GM23338 (cell line): ENCODE measurements at places on chromosomes 2 and 18. TPM values are rescaled to one million over a fixed set of nuclear protein-coding genes. Genes with fewer than 3 reads are reported as not detected.

LOXL3 gene
- 12.2 and 14.9 TPM in 2 replicates for total RNA-seq

ASPRV1 gene
- total RNA-seq, result 0.82 and 1.4 TPM in 2 replicates

DNA sequence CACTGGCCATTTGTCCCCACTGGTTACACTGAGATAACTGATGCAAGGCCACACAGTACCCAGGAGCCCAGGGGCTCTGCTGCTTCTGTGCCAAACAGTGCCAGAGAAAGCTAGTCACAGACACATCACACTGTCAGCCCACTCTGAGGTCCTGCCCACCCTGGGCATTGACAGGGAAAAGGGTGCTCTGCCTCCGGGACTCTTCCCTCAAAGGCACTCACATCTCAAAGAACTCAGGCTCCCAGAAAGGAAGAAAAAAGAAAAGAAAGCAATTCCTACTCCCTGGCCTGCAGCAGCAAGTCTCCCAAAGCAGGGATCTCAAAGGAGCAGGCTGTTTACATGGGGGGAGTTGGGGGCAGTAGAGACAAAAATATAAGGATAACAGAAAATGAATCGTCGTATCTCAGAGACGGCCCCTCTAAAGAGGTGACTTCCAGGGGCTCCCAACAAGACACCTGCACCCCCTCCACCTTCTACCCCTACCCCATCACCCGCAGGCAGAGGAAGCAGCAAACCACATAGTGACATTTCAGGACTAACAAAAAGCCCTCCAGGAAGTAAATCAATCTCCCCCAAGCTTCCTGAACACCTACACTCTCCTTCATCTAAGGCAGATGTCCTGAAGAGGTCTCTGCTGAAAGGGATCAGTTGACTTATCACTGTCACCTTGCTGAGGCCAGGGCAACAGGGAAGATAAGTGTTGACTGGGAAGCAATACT lies 247.6 kb downstream of the TNS1 start:
- no peaks in the 10 kb centered on the region for H3K36me3 ChIP-seq
- H3K4me3 ChIP-seq, result no peak overlapping the region
- H3K27ac ChIP-seq, result no peak overlapping the region

DNA sequence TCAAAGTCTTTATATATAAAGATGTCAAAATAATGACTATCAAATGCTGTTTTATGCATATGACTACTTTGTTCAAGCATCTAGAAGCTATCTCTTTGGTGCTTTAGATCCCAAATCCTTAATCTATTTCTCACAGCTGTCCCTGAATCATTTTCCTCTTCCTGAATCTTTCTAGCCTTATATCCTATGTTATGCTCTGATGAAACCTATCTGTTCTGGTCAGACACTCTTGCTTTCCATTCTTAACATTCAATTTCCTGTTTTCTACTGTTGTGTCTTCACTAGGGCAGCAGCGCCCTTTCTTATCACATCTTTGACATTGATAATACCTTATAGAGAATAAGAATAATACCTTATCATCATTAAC lies 6.3 kb upstream of the PARD3B start:
- DNase-seq, result no peak
- H3K27ac ChIP-seq, result no peak overlapping the region
- no peaks in the 10 kb centered on the region for H3K36me3 ChIP-seq
- peaks cover 9% of the 10 kb centered on the region for H3K4me1 ChIP-seq

GRCh38 chr2:167833294-167833693 lies 414.1 kb downstream of the STK39 start:
- no peaks in the 10 kb centered on the region for H3K27me3 ChIP-seq
- H3K4me3 ChIP-seq, result no peak overlapping the region
- no peak overlapping the region for H3K27ac ChIP-seq
- no peak for DNase-seq
- no peaks in the 10 kb centered on the region for H3K4me1 ChIP-seq

GRCh38 chr2:219230059-219230540 lies 494 bp downstream of the ANKZF1 start:
- peaks cover 12% of the 10 kb centered on the region for H3K4me1 ChIP-seq
- peak overlapping the region; percentile 76 for H3K4me3 ChIP-seq
- peak; percentile 80 for DNase-seq
- peak overlapping the region; percentile 92 for H3K27ac ChIP-seq
- peaks cover 22% of the 10 kb centered on the region for H3K36me3 ChIP-seq

DNA sequence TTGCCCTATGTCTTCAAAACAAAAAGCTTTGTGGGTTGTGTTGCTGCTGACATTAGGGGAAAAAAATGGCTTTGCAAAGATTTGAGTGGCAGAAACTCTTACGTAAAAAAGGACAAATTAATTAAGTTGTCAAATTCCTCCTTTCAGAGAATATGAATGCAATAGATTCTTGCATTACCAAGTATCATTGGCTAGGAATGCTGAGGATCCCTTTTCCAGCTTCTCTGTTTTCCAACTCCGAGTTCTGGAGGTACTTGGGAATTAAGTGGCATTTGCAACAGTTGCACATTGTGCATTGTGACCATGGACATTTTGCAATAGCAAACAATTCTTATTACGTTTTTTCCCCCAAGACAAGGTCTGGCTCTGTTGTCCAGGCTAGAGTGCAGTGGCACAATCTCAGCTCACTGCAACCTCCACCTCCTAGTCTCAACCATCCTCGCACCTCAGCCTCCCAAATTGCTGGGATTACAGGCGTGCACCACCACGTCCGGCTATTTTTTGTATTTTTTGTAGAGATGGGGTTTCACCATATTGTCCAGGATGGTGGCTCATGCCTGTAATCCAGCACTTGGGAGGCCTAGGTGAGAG lies 29.9 kb upstream of the PPP1CB start:
- no peaks in the 10 kb centered on the region for H3K27me3 ChIP-seq
- no peaks in the 10 kb centered on the region for H3K4me1 ChIP-seq
- H3K27ac ChIP-seq, result no peak overlapping the region
- no peak overlapping the region for H3K4me3 ChIP-seq

- no peak for DNase-seq
- peaks cover 15% of the 10 kb centered on the region for H3K4me1 ChIP-seq
- no peaks in the 10 kb centered on the region for H3K36me3 ChIP-seq
These were observed 15.1 kb downstream of the MYCN start for GRCh38 chr2:15955232-15955988.

DNA sequence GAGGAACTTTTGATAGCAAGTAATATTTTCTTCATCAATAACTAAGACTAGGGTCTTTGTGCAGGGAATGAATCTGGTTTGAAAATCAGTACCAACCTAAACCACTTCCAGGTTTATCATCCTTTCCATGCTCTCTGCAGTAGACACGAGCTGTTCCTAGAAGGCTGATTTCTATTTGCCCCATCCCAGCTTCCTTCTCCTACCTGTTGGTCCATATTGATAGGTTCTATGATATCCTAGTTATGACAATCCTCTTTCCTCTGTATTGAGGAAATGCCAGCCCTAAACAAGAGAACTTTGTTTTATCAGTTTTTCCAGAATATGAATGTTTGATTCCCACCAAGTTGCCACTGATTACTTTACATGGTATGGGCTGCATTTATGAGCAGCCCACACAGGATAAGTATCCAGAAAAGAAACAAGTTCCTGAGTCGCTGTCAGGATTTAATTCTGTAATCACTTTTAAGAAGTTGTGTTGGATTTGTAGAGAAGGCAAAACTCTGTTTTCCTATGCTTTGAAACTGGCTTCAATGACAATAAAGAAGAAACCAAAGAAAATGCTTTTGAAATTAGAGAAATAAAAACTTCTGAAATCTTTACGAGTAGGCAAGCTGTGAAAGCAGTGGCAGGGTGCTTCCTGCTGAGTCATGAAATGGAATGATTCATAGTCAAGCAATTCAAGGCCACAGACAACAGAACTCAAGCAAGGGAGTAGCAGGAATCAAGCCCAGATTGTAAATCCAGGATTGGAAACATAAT lies 37.3 kb upstream of the TANK start:
- peak; percentile 43 for DNase-seq
- no peaks in the 10 kb centered on the region for H3K27me3 ChIP-seq
- H3K4me1 ChIP-seq, result 0 out of 2 replicates have a peak, but pooled peaks cover 7% of the 10 kb centered on the region
- H3K27ac ChIP-seq, result no peak overlapping the region

DNA sequence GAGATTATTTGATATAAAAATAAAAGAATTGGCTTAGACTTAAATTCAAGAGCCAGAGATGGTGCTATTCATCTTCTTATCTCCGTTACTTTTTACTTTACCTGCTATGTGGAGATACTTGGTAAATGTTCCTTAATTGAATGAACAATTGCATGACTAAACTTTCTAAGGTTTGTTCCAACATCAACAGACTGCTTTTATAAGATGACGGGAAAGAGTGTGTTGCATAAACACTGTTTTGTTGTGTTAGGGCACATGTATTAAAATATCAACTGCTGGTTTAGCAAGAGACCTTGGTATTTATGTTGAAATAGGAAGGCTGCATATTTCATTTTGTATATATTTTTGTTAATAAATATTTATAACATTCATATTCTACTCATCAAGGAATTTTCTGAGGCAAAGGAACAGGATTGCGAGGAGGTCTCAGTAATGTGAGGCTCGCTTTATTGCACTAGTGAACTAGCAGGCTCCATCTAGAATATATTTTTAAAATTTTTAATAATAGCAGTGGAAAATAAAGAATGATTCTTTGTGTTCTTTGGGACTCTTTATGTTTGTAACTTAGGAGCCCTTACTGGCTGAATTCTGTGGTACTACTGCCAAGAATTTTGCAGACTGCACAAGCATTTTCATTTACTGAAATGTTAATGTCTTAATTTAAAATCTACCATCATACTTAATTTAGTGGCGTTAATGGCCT lies 10.7 kb upstream of the NFE2L2 start:
- no peak overlapping the region for H3K4me3 ChIP-seq
- no peaks in the 10 kb centered on the region for H3K27me3 ChIP-seq
- peaks cover 22% of the 10 kb centered on the region for H3K4me1 ChIP-seq
- H3K36me3 ChIP-seq, result no peaks in the 10 kb centered on the region

- H3K36me3 ChIP-seq, result no peaks in the 10 kb centered on the region
- no peaks in the 10 kb centered on the region for H3K4me1 ChIP-seq
- no peak overlapping the region for H3K27ac ChIP-seq
- DNase-seq, result peak; percentile 2
- H3K4me3 ChIP-seq, result no peak overlapping the region
These were observed 38.9 kb upstream of the TRIM43 start for GRCh38 chr2:95552911-95553310.

DNA sequence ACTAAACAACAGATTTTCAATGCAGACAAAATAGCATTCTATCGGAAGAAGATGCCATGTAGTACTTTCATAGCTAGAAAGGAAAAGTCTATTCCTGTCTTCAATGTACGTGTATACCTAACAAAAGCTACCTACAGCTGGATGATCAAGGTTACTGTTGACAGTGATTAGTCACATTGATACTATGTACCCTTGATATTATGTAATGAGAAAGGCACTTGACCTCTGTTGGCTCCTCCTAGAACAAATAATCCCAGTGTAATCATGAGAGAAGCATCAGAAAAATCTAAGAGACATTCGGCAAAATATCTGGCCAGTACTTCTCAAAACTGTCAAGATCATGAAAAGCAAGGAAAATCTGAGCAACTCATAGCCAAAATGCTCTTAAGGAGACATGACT lies 44.4 kb upstream of the LRRTM4 start:
- DNase-seq, result no peak
- H3K4me1 ChIP-seq, result no peaks in the 10 kb centered on the region
- H3K27ac ChIP-seq, result no peak overlapping the region

- no peaks in the 10 kb centered on the region for H3K27me3 ChIP-seq
- H3K27ac ChIP-seq, result no peak overlapping the region
- no peaks in the 10 kb centered on the region; the same call in 1 of the 2 replicates for H3K4me1 ChIP-seq
- no peak for DNase-seq
These were observed 40.0 kb downstream of the HK2 start for GRCh38 chr2:74873678-74874640.

DNA sequence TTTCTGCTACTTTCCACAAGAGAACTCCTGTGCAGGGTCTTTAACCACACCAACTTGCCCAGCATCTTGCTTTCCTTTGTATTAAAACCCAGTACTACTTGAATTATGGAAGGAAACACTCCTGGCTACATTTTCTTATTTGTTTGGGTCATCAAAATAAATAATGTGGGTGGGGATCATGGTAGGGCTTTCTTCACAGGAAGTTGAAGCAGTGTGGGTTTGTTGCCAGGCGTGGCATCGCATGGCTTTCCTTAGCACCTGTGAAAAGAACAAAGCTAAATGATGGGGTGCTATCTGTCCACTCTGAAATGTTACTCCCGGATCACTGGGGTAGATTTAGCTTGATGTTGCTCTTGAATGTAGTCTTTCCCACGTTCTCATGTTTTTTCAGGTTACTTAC lies 18.7 kb downstream of the ARHGAP25 start:
- DNase-seq, result no peak

- no peaks in the 10 kb centered on the region for H3K27me3 ChIP-seq
- no peak overlapping the region for H3K27ac ChIP-seq
- peaks cover 8% of the 10 kb centered on the region for H3K4me1 ChIP-seq
- no peak overlapping the region for H3K4me3 ChIP-seq
These were observed 10.6 kb downstream of the IL1F10 start for GRCh38 chr2:113078350-113078839.

- no peak overlapping the region for H3K4me3 ChIP-seq
- H3K36me3 ChIP-seq, result no peaks in the 10 kb centered on the region; the same call in 1 of the 2 replicates
- peaks cover 16% of the 10 kb centered on the region; the same call in 1 of the 2 replicates for H3K27me3 ChIP-seq
- H3K4me1 ChIP-seq, result peaks cover 56% of the 10 kb centered on the region
These were observed 24.0 kb upstream of the GLI2 start for GRCh38 chr2:120711694-120712093.

- H3K27ac ChIP-seq, result no peak overlapping the region
- H3K36me3 ChIP-seq, result no peaks in the 10 kb centered on the region; the same call in 1 of the 2 replicates
- no peaks in the 10 kb centered on the region for H3K27me3 ChIP-seq
- H3K4me3 ChIP-seq, result no peak overlapping the region
These were observed 20.1 kb upstream of the TEX51 start for GRCh38 chr2:126878601-126879000.

DNA sequence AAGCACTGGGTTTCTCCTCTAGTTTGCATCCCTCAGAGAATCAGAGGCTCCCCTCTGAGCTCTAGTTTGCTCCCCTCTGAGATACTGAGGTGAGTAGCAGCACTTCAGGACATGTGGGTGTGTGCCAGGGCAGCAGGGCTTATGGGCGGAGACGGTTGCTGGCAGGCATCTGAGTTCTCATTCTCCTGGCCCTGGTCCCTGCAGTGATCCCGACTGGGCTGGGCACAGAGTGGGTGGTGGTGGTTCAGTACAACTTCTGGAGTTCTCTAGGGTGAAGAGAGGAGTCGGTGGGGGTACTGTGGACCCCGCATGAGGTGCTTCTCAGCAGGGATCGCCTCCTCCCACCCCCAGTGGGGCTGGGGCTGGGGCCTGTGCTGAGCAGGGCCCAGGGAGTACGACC lies 47.9 kb downstream of the BOLA3 start:
- no peaks in the 10 kb centered on the region; the same call in 1 of the 2 replicates for H3K36me3 ChIP-seq
- DNase-seq, result no peak
- H3K4me3 ChIP-seq, result no peak overlapping the region
- H3K4me1 ChIP-seq, result no peaks in the 10 kb centered on the region
- H3K27me3 ChIP-seq, result no peaks in the 10 kb centered on the region
- H3K27ac ChIP-seq, result no peak overlapping the region
